ENCODE measurements at places on chromosomes 2 and 18.
A peak's percentile ranks its signal among the peaks of the same experiment; 100 is the strongest.

GRCh38 chr2:47724221-47724981 lies 58.5 kb upstream of the MSH6 start:
- DNase-seq: no peak

DNA sequence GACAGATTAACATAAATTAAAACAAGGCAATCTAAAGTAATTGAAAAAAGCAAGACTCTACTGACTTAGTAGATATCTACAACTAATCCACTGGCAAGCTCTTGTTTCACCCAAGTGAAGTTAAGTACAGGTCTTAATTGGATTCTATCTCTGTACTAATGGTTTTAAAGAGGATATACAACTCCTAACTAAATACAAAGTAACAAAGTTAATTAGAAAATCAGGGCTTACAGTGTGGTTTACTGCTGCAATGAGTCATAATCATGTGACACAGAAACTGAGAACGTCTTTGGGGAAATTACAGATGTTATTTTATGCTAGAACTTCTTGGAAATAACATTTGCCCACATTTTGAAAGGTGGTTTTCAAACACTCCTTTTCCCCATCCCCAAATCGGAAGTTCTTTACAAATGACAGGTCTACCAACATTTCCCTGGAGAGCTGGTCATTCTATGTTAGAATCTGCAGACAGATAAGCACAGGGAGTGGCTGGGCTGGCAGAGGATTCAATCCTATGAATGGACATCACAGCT lies 245.3 kb downstream of the STK39 start:
- no peak for DNase-seq

- DNase-seq: no peak
Measured at GRCh38 chr18:25058521-25058920, 293.4 kb downstream of the ZNF521 start.

GRCh38 chr2:31945572-31945935 lies 65.3 kb downstream of the MEMO1 start:
- DNase-seq: no peak

DNA sequence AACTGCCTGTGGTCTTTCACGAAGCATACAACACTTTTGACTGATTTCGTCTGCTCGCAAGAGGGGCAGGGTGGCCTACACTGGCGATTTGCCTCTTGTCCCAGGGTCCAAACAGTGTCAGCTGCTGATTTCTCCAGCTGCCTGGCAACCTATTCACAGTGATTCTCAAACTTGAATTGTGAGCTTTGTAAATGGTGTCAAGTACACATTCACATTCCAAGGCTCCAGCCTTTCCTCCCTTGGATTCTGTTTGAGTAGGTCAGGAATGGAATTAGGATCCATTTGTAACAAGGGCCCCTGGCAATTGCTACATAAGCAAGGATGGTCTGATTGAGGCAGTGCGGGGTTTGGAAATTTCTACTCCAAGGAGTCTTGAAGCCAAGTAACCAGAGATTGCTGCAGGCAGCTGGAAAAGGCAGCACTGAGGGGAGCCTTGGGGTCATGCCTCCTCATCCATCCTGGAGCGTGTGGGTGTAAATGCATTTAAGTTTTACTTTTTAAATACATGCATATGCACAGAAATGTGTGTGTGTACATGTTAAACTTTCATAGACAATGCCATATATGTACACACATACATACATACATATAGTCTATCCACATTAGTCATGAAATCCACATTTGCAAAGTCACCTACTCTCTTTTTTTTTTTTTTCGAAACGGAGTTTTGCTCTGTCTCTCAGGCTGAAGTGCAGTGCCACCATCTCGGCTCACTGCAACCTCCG lies 86.8 kb upstream of the UXS1 start:
- DNase-seq: peak; percentile 63

GRCh38 chr2:118371515-118371914 lies 283.2 kb downstream of the INSIG2 start:
- DNase-seq: peak; percentile 47

DNA sequence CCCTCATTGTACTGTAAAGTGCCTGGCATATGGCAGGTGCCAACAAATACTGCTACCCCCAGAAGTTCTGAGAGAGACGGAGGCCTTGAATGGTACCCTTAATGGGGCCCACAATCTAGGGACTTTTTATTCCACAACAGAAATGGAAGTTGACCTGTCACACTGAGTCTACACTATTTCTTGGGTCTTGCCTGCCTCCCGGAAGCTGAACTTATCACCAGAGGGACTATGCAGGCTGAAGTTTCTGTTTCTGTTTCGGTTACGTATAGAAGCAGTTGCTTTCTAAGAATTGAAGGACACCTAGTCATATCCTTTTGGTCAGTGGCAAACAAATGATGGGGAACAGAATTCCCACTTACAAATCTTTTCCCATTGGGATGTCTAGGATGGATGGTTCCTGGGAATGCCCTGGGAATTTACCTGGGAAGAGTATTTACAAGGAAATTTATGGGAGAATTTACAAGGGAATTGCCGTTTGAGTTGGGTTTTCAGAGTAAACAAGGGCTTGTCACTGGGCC lies 74.2 kb downstream of the HS1BP3 start:
- no peak for DNase-seq

DNA sequence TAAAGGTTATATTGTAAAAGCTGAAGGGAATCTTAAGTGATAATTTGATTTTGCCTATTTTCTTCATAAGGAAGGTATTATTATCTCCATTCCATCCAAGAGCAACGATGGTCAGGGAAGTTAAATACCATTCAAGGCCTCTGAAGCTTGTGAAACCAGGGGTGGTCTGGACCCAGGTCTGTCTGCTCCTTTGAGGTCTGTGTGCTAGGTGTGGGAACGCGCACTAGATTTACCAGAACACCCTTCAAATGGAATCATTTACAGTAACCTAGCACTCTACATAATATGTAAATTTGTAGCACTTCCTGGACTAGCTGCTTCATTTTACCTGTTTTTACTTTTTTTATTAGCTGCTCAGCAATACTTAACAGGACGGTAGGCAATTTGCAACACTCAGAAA lies 6.4 kb upstream of the TRIB2 start:
- DNase-seq: no peak

Data from tongue (tissue), 3 donors.